Hindlimb muscle (tissue), 1 donor: ENCODE measurements at places on chromosomes 2 and 18. TPM values are rescaled to one million over a fixed set of nuclear protein-coding genes. Genes with fewer than 3 reads are reported as not detected.

DNA sequence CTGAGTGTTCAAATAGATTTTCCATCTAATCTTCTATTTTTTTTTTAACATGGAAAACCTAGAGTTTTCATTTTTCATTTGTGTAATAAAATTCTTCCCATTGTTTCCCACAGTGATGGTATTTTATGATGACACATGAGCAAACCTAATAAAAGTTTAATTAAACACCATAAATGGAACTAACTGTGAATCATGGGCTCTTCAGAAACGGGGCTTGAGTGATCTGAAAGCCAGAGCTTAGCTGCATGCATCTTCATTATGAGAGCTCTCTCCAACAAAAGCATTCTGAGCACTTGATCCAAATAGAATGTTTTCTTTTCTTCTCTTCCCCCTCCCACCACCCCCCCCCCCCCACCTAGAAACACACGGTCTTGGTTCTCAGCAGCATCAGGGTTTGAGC is 82.1 kb upstream of the REV1 start:
- no peak for DNase-seq

DNA sequence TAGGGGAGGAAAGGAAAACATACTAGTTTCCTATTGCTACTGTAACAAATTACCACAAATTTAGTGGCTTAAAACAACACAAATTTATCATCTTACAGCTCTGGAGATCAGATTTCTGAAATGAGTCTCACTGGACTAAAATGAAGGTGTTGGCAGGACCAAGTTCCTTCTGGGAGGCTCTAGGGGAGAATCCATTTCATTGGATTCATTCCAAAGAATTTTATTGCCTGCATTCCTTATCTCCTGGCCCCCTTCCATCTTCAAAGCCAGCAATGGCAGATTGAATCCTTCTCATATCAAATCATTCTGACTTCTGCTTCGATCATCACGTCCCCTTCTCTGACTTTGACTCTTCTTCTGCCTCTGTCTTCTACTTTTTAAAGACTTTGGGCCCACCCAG is 250.9 kb downstream of the IRS1 start:
- no peak for DNase-seq

ALPP gene
- not detected for polyA plus RNA-seq

VIT gene
- 3.4 TPM for polyA plus RNA-seq

DNA sequence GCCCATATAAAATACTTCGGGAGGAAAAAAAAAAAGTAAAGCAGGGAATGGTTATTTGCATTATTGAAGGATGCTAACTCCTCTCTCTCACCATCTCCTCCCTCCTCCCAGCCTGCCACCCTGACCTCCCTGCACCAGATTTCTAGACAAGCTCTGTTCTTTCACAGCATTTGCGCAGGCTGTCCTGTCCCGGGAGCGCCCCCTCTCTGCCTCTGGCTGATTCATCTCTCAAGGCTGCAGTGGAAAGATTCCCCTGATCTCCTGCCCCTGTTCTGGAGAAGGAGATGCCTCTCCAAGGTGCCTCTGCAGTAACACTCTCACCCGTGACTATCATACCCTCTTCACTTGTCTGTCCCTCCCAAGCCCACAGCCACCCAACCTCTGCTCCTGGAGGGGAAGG is 38.5 kb downstream of the COL4A4 start:
- DNase-seq = no peak

- DNase-seq = no peak
These were observed 93.4 kb upstream of the TGIF1 start for GRCh38 chr18:3356614-3357013.

- peak; percentile 73 for DNase-seq
These were observed 3.6 kb downstream of the LDLRAD4 start for GRCh38 chr18:13221869-13222855.

SKOR2 gene
- not detected for polyA plus RNA-seq

DNA sequence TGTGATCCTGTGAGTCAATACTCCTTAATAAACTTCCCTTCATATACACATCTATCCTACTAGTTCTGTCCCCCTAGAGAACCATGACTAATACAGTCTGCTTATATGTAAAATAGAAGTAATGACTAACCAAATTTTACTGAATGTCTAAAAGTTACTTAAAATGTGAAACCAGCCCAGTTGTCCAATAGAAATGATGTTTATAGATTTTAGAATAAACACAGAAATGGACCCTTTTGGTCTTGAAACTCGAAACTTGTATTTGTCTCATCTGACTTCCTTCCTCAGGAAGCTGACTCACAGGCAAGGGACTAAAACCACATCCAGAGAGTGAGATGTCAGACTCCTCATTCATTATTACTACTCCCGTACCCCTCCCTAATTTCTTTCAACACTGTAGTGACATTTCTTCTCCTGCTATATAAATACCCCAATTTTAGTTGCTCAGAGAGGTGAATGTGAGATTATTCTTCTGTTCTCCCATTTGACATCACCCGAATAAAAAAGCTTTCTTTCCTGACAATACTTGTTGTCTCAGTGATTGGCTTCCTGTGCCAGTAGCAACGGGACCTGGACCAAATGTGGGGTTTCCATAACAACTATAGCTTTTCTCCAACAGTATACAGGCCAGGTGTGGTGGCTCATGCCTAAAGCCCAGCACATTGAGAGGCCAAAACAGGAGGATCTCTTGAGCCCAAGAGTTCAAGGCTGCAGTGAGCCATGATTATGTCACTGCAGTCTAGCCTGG is 486.0 kb downstream of the ERBB4 start:
- no peak for DNase-seq

DNA sequence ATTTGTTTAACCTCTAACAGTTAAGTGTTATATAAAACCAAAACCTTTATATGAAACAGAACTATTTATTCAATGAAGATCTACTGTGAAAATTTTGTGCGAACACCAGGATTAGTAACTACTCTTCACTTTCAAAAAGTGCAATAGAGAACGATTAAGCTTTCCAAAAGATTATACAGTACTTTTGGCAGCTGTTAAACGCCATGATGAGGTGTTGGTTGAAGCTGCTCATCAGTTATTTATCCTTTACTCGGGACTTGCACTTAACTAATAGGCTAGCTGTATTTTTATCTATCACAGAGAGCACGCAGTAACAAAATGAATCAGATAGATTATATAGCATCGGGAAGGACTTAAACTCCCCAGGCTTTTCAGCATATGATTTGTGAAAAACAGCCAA is 113.6 kb downstream of the GCA start:
- no peak for DNase-seq

DNA sequence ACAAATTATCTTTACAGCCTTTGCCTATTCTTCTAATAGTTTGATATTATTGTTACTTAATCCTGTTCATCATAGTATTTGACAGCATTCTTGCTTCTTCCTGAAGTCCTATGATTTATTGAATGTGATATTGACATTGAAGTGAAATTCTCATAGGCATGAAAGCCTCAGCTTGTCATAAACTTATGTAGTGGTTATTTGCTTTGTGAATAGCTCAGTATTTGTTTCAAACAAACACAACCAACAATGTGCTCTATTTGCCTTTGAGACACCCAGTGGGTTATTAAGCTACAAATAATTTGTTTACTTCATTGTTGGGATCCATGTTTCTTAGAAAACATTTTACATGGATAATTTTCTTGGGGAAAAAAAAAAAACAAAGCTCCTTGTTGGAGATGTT is 57.2 kb downstream of the TTC39C start:
- no peak for DNase-seq

DNA sequence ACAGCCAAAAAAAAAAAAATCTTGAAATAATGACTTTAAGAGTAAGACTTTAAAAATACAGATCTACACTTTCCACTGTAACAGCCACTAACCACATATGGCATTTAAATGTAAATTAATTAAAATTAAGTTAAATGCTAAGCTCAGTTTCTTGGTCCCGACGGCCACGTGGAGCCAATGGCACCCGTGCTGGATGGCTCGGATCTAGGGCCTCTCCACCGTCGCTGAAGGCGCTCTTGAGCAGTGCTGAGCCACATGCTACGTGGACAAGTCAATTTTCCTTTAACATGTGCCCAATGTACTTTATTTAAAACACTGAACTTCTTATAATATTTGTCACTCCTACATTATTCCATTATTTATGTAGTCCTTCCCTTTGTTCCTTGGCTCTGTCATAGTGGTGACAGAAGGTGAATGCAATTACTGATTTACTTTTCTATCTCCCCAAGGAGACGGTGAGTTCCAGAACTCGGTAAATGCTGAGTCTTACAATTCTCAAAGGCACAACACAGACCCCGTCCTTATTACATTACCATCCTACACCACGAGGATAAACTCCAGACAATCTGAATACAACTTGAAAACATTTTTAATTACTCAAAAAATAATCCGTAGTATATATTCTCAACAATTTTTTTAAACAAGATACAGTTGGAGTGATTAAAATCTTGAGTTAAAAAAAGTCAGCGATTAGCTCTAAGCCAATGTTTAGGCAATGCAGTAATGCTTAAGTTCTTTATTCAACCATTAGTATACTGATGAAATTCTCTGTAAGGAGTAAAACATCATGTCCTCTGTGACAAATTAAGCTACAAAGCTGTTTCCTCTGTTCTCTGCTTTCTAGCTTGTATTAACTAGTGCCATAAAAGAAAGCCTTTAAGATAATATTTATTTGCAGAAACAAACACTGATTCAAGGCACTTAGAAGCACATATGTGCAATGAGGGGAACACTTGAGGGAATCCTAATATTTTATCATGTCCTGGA is 95.1 kb downstream of the AFF3 start:
- DNase-seq = no peak

GRCh38 chr2:131152074-131152473 is 46.9 kb downstream of the PLEKHB2 start:
- no peak for DNase-seq

- no peak for DNase-seq
These were observed 48.0 kb upstream of the ATP6V1B1 start for GRCh38 chr2:70887550-70888246.

DNA sequence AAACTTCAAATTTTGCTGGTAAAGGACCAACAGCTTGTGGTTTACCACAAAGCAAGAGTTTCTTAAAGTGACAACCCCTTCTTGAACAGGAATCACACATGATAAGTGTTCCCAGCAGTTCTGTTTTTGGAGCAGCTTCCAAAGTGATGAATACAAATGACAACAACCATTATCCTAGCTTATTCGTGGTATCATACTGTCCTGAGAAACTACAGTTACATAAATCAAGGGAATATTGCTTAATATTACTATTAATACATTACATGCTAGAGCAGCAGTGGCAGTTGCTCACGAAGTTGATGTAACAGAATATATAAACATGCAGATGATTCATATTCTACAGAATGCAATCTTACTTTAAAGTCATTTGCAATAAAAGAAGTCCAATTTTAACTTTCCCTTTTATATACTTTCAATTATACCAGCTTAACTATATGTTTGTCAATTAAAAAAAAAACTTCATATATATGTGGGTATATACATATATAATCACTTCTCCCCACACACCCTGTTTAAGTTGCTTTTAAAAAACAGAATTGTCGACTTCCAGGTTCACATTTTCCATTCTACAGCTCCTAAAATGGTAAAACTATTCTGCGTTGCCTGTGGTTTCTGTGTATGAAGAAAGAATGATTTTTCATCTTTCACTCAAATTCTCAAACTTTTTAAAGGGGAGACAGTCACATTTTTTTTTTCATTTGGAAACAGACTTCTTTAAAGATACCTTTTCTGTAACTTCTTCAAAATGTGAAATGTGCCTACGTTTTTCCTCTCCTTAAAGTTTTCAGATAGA is 713.6 kb downstream of the TDRD15 start:
- DNase-seq = no peak

- DNase-seq = no peak
These were observed 100.4 kb upstream of the RND3 start for GRCh38 chr2:150587547-150588505.

DNA sequence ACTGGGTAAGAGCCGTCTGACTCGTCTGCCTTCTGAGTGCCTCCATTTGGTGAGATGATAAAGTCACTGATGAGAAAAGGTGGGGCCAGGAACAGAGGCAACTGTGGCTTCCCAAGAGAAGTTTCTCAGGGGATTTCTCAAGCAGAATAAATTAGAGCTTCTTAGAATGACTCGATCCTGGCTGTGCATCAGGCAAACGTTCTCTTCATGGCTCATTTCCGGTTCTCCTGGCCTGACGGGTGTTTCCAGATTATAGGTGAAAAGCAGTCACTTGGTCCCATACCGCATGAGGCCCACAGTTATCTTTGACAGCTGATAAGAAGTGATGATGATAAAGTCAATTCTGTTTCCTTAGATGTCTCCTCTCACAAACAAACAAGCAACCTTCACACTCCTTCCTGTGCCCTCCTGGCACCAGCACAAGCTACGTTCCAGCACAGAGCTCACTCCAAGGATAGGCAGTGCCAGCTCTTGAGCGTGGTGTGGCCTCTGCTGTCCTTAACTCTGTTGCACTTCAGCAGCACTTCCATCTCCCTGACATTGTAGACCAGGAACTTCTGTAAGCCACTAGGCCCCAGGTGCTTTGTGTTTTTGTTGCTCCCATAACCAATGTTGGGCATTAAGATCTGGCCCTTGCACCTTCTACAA is 37.8 kb upstream of the KCNF1 start:
- DNase-seq = no peak

- DNase-seq = no peak
These were observed 11.4 kb downstream of the EIF2AK3 start for GRCh38 chr2:88615822-88616221.

DNA sequence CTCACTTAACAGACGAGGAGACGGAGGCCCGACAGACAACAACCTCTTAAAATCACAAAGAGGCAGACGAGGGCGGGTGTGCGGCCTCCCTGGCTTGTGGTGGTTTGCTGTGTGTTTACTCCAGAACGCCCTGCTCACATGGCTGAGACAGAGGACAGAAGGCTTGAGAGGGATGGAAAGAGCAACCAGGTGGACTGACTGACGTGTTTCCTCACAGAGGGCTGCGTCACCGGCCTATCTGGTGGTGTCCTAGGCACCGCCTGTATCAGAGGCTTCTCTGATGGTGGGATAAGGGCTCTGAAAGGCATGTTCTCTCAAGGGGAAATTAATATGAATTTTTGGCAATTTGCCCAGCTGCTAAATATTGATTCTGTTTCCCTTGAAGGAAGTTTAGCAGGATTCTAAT is 47.0 kb upstream of the RALBP1 start:
- DNase-seq = no peak

EVA1A gene
- 6.7 TPM for polyA plus RNA-seq

DNA sequence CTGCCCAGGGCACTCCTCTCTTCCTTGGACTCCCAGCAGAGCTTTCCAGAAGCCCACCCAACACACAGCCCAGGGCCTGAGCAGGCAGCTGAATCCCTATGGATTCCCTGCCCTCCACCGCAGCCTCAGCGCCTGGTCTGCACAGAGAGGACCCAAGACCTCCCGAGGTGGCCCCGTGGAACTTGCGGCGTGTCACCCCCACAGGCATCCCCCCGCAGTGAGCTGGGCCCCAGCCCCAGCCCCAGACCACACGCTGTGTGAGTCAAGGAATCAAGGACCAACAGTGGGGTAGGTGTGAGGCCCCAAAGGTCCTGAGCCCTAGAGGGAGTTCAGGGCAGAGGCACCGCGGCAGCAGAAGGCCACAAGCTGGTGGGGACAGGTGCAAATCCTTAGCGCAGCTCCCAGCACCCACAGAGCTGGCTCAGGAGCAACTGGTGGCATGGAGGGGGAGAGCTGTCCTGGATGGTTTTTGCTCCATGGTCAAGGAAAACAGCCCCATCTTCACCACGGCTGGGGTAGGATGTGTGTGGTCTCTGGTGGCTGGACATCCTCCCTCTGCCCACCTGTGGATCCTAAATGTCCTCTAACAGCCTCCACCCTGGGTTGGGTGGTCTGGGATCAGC is 8.5 kb downstream of the HS6ST1 start:
- no peak for DNase-seq
